Upper lobe of left lung (tissue), 6 donors: ENCODE measurements at places on chromosomes 3 and 15. TPM values are rescaled to one million over a fixed set of nuclear protein-coding genes. Genes with fewer than 3 reads are reported as not detected.

Gene SEMA3G
- total RNA-seq: 19.5 TPM

Gene TBC1D23
- total RNA-seq: 39.2 TPM

Gene EXD1
- 0.30 TPM for total RNA-seq

GRCh38 chr15:79341396-79341795 lies 30.5 kb downstream of the TMED3 start:
- no peak overlapping the region for H3K4me3 ChIP-seq
- no peaks in the 10 kb centered on the region for H3K27me3 ChIP-seq
- no peak overlapping the region for H3K27ac ChIP-seq
- H3K4me1 ChIP-seq: no peaks in the 10 kb centered on the region
- DNase-seq: no peak

GRCh38 chr3:43072361-43072760 lies 33.5 kb downstream of the POMGNT2 start:
- no peak overlapping the region for H3K27ac ChIP-seq
- H3K4me3 ChIP-seq: no peak overlapping the region
- no peaks in the 10 kb centered on the region for H3K36me3 ChIP-seq
- DNase-seq: no peak
- no peaks in the 10 kb centered on the region for H3K4me1 ChIP-seq

- peaks cover 29% of the 10 kb centered on the region for H3K4me1 ChIP-seq
- DNase-seq: no peak
- H3K36me3 ChIP-seq: no peaks in the 10 kb centered on the region
- no peaks in the 10 kb centered on the region for H3K27me3 ChIP-seq
Measured at GRCh38 chr3:188174317-188175044, 20.5 kb downstream of the LPP start.

- H3K36me3 ChIP-seq: no peaks in the 10 kb centered on the region
- no peak overlapping the region for H3K27ac ChIP-seq
- H3K4me1 ChIP-seq: peaks cover 8% of the 10 kb centered on the region
- no peaks in the 10 kb centered on the region for H3K27me3 ChIP-seq
- no peak for DNase-seq
- H3K4me3 ChIP-seq: no peak overlapping the region
Measured at GRCh38 chr3:185943760-185944106, 5.9 kb upstream of the TRA2B start.

DNA sequence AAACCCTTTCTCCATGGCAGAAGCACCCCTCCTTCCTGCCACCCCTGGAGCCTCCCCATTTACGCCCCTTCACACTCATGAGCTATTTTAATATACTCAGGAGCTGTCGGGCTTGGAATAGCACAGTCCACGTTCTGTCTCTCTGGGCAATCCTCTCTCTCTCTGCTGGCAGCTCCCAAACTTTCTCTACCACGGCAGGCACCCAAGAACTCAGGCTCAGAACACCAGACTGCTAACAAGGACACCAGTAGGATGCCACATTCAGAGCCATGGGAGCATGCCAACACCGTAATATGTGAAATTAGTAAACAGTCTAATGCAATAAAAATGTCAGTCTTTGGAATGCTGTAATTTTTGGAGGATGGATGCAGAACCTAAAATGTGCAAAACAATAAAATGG lies 19.3 kb downstream of the TNFAIP8L3 start:
- H3K36me3 ChIP-seq: no peaks in the 10 kb centered on the region
- H3K27ac ChIP-seq: no peak overlapping the region
- no peak for DNase-seq
- H3K27me3 ChIP-seq: no peaks in the 10 kb centered on the region
- H3K4me3 ChIP-seq: no peak overlapping the region
- peaks cover 2% of the 10 kb centered on the region for H3K4me1 ChIP-seq

- H3K4me3 ChIP-seq: no peak overlapping the region
- no peaks in the 10 kb centered on the region for H3K36me3 ChIP-seq
- DNase-seq: peak; percentile 74
- peaks cover 36% of the 10 kb centered on the region for H3K4me1 ChIP-seq
Measured at GRCh38 chr15:90020021-90020735, 19.1 kb downstream of the ZNF710 start.

DNA sequence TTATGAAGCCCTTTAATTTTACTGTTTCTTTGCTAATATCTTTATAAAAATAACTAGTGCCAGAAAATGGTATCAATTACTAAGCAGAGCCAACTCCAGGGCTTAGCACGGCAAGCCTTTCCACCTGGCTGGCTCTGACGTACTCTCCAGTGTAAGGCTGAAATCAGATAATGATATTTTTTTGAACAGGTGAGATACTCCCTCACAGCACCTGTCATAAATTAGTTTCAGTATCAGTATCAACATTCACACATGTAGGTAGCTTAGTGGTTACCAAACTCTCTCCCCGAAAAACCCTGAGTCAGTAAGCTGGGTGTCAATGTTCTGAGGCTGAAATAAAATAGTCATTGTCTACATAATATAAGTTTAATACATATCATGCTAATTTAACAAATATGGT lies 710.1 kb downstream of the SQOR start:
- no peak for DNase-seq
- H3K36me3 ChIP-seq: no peaks in the 10 kb centered on the region
- H3K27me3 ChIP-seq: no peaks in the 10 kb centered on the region
- no peak overlapping the region for H3K4me3 ChIP-seq

DNA sequence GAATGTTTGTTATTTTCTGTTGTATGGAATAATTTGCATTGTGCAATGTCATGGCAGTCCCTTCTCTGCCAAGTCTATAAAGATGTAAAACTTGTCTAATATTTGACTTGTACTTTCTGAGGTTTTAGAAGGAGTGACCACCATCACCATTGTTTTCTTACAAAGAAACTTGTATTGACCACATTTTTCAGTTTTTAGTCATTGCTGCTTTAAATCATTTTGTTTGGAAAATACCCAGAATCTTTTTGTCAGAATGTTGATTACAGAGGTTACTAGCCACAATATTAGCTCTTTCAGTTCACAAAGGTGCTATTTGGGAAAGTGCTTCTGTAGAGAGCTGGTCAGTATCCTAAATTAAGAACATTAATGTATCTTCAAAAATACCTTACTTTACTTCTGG lies 532.4 kb upstream of the GBE1 start:
- H3K4me3 ChIP-seq: no peak overlapping the region
- no peaks in the 10 kb centered on the region for H3K36me3 ChIP-seq
- no peak for DNase-seq
- no peaks in the 10 kb centered on the region for H3K27me3 ChIP-seq
- H3K27ac ChIP-seq: no peak overlapping the region
